ENCODE measurements at places on chromosomes 13 and 19. TPM values are rescaled to one million over a fixed set of nuclear protein-coding genes. Genes with fewer than 3 reads are reported as not detected.

ARHGEF18 gene
- total RNA-seq, result 55.6 TPM

CCNE1 gene
- total RNA-seq, result 15.9 TPM

KCNJ14 gene
- 0.42 TPM for total RNA-seq

ZSWIM9 gene
- 1.7 TPM for total RNA-seq

ATP4B gene
- total RNA-seq, result not detected

MCEMP1 gene
- not detected for total RNA-seq

ZNF675 gene
- 2.8 TPM for total RNA-seq

POSTN gene
- 1.8 TPM for total RNA-seq

A1BG gene
- 10.2 TPM for total RNA-seq

ATP8B3 gene
- total RNA-seq, result 0.28 TPM

All from airway epithelial cell (primary cell).